ENCODE measurements at places on chromosomes 2 and 18.

DNA sequence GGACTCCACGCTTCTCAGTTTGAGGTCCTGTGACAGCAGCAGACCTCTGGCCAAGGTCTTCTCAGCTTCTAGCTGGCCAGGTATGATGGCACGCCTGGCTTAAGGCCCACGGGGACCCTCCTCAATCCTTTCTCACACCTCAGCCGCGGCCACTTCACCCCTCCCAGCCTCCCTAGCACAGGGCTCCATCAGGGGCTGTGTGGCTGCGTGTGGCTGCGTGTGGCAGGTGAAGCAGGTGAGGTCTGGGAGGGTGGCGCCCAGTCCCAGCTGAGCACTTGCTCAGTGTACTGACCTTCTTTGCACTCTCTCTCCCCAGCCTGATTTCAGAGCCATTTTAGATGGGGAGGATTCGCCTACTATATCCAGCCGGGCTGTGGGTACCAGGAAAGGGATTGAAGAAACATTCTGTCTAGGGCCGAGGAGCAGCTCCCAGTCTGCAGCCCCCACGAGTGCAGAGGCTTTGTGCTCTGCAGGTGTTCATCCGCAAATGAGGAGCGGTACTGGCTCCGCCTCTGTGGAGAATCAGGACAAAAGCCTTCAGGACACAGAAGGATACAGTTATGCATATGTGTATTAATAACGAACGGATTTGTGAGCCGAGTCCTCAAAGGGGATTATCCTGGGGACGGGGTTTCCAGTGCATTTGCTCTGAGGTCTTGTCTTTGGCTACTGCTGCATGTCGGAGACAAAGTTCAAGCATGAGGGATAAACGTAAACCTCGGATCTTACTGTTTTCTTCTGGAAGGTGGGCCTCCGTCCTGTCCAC, 236.9 kb upstream of the RAB6C start:
- no peak for DNase-seq

DNA sequence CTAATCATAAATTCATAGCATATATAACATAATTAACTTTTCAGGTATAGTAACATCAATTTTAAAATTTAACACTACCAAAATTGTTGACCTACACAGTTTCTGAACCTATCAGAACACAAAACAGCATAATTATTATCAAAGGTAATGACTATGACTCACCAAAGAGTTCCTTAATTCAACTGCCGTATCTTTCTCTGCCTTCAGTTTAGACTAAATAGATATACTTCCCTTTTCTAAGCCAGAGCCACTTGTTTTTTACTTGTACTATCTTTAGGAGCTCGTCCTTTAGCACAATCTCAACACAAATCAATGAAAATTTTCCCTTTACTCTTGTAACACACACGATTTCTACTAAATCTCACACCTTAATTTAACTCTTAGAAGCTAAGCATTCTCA, 54.4 kb downstream of the CCDC88A start:
- no peak for DNase-seq

DNA sequence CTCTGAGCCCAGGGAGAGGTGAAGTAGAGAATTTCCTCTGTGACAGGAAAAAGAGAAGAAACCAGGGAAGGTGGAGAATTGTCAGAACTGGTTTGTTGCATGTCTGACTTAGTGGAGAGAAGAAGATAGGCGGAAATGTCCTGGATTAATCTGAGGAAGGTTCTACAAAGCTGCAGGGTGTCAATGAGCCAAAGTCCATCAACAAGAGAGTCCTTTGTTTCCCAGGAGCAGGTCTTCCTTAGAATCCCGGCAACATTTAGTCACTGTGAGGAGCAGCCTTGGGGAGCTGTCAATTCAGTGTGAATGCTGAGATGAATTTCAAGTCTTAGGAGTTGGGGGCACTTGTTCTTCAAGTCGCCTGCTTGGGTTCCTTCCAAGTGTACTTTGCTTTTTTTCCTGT, 88.4 kb upstream of the CELF4 start:
- no peak for DNase-seq

- no peak for DNase-seq
These were observed 558 bp downstream of the FBXO41 start for GRCh38 chr2:73283545-73284295.

GRCh38 chr2:234345921-234346320, 151.0 kb downstream of the ARL4C start:
- no peak for DNase-seq

GRCh38 chr2:218228366-218229090, 11.5 kb downstream of the ARPC2 start:
- DNase-seq = no peak

DNA sequence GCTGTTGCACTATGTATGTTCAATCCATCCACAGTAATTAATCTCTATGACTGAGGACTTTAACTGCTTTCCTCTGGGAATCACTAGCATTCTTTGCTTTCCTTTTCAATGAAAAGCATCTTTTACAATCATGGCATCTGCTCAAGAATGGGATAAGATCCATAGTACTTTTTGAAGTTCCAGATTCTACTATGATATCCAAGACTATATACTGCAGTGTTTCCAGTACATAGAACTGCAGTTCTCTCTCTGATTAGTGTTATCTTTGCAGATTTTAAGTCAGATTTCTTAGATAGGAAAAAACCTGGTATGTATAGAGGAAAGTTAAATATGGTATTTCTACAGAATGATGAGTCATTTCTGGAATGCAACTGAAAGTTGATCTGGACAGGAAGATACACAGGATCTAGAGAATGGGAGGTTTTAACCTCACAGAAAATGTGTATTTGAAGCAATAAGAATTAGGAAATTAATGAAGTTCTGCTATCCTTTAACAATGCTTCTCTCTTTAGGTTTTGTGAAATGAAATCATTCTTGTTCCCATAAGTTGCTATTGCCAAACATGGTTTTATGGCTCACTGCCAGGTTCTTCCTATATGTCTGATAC, 670.7 kb downstream of the ERBB4 start:
- peak; percentile 16 for DNase-seq

DNA sequence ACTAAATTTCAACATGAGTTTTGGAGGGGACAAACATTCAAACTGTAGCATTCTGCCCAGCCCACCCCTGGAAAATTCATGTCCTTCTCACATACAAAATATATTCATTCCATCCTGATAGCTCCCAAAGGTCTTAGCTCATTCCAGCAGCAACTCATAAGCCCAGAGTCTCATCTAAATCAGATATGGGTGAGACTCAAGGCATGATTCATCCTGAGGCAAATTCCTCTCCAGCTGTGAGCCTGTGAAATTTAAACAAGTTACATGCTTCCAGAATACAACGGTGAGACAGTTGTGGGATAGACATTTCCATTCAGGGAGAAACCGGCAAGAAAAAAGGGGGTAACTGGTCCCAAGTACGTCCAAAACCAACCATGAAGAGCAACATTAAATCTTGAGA, 43.5 kb upstream of the FAHD2A start:
- DNase-seq = no peak

GRCh38 chr2:234191819-234192407, 141.4 kb downstream of the SPP2 start:
- peak; percentile 55 for DNase-seq

DNA sequence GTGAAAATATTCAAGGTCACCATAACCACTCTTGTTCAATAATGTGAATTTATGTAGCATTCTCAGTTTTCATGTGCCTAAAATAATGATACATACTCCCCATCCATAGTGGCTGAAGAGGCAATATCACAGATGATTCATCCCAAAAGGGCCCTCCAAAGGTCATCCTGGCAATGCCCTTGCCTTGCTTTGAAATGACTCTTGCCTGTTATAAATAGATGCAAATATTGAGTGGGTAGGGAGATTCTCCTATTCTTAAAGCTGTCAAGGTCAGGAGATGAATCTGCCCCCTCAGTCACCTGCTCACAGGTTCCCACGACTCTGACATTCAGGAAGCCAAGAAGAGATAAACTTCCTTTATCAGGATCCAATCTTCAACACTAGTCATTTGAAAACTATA, 490.5 kb downstream of the TNS1 start:
- DNase-seq = no peak

DNA sequence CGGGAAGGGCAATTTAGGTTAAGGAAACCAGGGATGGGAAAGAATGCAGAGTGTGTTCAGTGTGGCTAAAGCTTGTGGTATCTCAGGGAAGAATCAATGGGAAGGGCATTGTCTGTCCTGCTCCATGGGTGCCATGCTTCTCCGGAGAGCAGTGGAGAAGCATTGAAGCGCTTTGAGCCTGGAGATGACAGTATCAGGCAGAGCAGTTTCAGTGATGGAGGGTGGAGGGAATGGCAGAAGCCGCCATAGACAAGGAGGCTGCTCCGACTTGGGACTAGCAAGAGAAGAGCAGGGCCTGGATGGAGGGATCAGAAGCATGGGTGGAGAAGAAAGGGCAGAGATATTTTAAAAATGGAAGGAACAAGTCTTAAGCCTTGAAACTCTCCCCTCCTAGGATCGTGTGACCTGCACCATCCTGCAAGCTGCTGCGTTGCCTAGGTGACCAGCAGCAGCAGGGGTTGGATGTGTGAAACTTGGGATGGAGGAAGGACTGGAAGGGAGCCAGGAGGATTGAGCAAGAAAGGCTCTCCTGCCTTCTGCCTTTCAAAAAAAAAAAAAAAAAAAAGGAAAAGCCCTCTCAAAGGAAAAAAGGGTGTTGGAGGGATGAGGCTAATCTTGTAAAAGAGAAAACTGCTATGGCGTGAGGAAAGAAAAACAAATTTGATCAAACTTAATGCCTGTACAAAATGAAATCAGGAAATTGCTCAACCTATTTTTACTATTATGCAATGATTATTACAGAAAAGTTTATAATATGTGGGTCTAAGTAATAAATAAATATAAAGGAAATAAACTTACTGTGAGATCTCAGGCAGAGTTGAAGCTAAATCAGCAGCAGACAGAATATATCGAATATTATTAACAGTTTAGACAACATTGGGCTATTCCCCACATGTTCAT, 493.8 kb upstream of the NRP2 start:
- peak; percentile 70 for DNase-seq

DNA sequence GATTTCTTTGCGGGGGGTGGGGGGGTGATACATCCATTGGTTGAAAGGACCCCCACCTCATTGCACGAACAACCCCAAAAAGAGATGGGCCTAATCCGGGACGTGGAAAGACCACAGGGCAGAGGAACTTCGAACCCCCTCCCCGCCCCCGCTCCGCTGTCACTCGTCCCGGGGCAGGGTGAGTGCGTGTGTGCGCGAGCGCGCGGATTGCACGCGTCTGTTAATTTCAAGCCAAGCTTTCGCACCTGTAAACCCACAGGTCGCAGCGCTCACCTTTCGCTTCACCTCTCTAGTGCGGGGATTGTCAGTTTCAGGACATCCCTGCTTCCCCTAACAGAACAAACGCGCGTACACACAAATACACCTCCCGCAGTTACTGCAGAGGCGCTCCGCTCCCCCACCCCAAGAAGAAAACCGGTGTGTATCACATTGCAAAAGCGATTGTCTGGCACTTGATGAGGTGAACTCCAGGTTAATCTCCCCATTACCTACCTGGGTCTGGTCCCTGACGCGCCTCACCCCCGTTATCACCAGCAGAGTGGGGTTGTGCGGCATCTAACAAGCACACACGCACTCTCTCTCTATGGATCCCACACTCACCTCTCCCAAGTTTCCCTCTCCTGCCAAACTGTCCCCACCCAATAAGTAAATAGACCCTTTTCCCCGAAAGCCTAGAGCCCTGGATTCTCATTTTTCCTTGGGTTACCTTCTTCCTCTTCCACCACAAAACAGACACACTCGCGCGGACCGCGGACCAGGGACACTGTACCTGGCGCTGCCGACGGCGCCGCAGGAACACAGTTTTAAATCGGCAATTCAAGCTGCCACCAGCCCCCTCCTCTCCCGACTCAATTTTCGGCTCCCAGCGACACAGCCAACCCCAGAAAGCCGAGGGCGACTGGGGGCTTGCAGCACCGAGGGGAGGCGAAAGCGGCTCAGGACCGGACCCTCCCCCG, 1.0 kb downstream of the CYP26B1 start:
- no peak for DNase-seq

- DNase-seq = peak; percentile 94
These were observed 600.4 kb upstream of the KLHL29 start for GRCh38 chr2:22784566-22784965.

GRCh38 chr2:11539317-11540147, 5.7 kb downstream of the GREB1 start:
- no peak for DNase-seq

- DNase-seq = no peak
These were observed 248.3 kb downstream of the KCNE4 start for GRCh38 chr2:223300326-223300725.

- DNase-seq = no peak
These were observed 184.1 kb downstream of the CDH7 start for GRCh38 chr18:65934874-65935273.

- DNase-seq = no peak
These were observed 465.0 kb upstream of the CWC22 start for GRCh38 chr2:180472133-180472532.

GRCh38 chr2:8115456-8115855, 566.4 kb upstream of the ID2 start:
- no peak for DNase-seq

DNA sequence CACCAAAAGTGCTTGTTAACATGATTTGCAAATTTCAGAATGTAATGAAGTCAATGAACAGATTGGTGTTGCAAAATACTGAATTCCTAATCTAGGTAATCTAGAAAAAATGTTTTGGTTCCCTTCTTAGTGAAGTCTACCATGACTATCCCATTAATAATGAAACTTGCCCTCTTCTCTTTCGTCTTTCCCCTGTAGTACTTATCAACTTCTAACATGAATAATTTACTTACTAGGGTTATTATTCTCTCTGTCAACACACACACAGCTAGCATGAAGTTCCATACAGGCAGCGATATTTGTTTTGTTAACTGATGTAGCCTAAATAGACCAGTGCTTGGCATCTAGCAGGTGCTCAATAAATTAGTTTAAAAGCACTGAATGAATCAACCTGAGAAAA, 160.2 kb downstream of the NCK2 start:
- DNase-seq = no peak

DNA sequence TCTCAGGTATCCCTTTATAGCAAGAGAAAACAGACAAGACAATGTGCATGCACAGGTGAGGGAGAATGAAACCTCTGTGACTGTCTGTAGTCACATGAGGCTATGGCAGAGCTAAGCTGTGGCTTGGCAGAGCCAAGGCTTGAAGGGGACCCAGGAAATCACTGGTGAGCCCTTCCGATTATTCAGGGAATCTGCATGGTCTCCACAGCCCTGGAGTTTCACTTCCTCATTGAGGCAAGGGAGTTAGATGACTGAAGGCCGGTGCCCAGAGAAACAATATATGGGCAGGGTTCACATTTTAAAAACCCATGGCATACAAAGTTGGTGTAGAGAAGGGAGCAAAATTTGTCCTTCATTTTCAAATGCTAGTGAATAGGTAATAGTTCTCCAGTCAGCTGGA, 144.4 kb upstream of the REV1 start:
- no peak for DNase-seq

GRCh38 chr2:224085246-224085645, 46.2 kb upstream of the SERPINE2 start:
- DNase-seq = no peak

- DNase-seq = no peak
These were observed 2.2 kb downstream of the HMSD start for GRCh38 chr18:63951302-63951705.
